Endothelial cell of umbilical vein (primary cell): ENCODE measurements at places on chromosomes 5 and 9. TPM values are rescaled to one million over a fixed set of nuclear protein-coding genes. Genes with fewer than 3 reads are reported as not detected.

The HSD17B3 gene
- not detected in 2 replicates for polyA plus RNA-seq

DNA sequence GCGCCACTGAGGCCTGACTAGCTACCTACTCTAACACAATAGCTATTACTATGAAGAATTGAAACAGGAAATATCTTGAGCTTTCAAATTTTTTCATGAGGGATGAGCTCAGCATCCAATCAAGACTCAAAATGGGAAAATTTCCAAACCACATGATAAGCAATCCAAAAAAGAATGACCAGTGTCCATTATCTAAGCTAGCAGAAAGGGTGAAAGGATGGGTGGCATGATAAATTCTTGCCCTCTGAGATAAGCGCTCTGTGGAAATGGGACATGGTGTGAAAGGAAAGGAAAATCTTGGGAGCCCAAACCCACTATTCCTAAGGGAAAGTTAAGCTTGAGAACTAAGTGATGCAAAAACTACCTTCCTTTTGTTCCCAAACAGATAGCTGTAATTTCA, 170.2 kb upstream of the NREP start:
- no peak for DNase-seq

The PCDHB3 gene
- 0.11 and 0.22 TPM in 2 replicates for polyA plus RNA-seq

The OR1J1 gene
- not detected in 2 replicates for polyA plus RNA-seq

The PIP5KL1 gene
- polyA plus RNA-seq, result 1.5 and 2.3 TPM in 2 replicates

DNA sequence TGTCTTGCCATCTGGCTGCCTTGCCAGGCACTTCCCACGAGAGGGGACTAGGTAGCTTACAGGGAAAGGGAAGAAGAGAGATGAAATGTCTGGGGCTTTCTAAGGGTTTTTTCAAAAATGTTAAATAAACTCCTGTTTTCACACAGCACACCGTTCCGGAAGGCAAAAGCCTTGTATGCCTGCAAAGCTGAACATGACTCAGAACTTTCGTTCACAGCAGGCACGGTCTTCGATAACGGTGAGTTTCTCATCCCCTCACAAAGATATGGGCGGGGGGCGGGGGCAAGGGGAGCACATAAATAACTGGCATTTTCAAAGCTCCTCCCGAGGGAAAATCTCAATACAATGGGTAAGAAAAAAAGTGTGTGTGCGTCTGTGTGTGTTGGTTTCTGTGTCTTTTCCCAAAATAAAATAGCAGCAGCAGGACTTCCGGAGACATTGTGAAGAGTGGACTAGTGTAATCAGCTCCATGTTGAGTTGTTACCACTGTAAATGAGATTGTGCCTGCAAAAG, 189.6 kb downstream of the NR3C1 start:
- peak; percentile 64 for DNase-seq

GRCh38 chr9:93096131-93096802, at the start of gene CARD19:
TSS of gene CARD19 (plus strand) at chr9:93096217. CDS start at chr9:93096346, 129 bp downstream.
- DNase-seq, result no peak

The PCDHB13 gene
- 0.57 and 0.64 TPM in 2 replicates for polyA plus RNA-seq

- DNase-seq, result no peak
Measured at GRCh38 chr5:28517691-28518090, 1479.3 kb upstream of the CDH9 start.

- no peak for DNase-seq
Measured at GRCh38 chr9:133256686-133257091, 18.3 kb downstream of the ABO start.

The PCDHGB2 gene
- polyA plus RNA-seq, result 1.1 TPM in 2 replicates

The SH3TC2 gene
- 0.81 and 0.91 TPM in 2 replicates for polyA plus RNA-seq

GRCh38 chr9:70412832-70413463, 1.5 kb downstream of the KLF9 start:
- peak; percentile 81 for DNase-seq

DNA sequence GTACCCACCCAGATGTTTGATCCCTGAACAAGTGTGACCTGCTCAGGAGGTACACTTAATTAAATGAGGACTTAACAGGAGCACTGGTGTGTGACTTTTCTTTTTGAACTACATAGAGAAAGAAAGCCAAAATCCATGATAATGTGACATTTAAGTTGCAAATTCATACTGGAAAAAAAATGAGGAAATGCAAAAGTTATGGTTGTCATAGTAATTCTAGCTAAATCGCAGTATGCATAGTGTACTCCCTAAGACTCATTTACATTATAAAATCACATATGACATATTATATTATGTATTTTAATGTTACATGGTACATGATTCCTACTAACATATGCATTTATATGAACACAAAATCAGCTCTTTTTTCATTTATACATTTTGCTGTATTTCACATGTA, 92.0 kb upstream of the PCSK5 start:
- DNase-seq, result no peak

GRCh38 chr9:135993765-135994500, 32.8 kb upstream of the UBAC1 start:
- no peak for DNase-seq

DNA sequence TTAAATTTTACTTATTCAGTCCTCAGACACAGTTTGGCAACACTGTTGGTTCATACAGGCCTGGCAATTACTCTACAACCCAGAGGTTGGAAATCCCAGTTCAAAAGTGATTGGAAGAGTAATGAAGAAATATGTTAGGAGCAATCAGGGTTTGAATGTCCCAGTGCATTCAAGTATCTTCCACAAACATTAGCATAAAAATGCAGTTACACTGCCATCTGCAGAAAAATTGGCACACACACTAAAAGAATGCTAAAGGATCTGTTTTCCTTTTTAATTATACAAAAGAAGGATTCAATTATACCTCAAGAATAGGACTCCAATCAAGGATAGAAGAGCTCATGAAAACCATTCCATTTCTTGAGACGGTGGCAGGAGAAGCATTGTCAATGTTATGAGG, 130.2 kb downstream of the DNAH5 start:
- no peak for DNase-seq

GRCh38 chr9:277601-278295, 63.1 kb downstream of the DOCK8 start:
- no peak for DNase-seq

GRCh38 chr5:31021181-31021624, 172.3 kb upstream of the CDH6 start:
- DNase-seq, result peak; percentile 5

DNA sequence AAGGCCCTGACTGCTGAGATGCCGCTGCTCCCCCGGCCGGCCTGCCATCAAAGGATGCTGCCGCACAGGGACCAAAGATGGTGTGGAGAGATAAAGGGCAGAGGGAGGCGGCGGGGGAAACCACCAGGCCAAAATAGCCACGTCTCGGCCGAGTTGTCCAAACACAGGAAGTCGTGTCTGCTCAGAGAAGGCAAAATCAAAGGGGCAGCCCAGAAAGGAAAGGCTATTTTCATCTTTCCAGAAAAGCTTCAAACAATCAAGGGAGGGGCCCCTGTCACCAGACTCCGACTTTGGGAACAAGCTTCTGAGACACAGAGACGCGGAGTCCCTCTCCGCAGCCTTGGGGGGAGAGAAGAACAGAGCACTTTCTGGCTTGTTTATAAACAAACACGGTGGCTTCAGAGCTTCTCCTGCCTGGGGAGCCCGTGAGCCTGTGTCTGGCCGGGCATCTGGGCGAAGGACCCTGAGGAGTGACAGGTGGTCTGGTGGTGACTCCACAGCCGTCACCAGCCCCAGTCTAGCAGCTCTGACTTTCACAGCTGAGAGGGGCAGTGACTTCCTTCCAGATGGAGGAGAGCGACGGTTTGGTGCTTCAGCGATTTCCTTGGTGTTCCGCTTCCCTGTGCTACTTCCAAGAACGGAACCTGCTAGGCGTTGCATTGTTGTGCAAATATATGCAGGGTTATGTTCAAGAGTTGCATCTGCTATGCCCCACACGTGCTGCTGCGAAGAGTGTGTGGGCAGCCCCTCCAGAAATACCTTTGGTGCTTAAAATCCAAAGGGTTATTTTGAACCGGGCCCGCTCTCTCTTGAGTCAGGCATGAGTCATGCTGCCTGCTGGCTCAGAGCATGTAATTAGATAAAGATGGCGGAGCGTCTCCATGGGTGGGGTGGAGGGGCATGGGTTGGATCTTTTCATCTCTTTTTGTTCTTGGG, 24.0 kb downstream of the ADAMTSL2 start:
- DNase-seq, result peak; percentile 26

DNA sequence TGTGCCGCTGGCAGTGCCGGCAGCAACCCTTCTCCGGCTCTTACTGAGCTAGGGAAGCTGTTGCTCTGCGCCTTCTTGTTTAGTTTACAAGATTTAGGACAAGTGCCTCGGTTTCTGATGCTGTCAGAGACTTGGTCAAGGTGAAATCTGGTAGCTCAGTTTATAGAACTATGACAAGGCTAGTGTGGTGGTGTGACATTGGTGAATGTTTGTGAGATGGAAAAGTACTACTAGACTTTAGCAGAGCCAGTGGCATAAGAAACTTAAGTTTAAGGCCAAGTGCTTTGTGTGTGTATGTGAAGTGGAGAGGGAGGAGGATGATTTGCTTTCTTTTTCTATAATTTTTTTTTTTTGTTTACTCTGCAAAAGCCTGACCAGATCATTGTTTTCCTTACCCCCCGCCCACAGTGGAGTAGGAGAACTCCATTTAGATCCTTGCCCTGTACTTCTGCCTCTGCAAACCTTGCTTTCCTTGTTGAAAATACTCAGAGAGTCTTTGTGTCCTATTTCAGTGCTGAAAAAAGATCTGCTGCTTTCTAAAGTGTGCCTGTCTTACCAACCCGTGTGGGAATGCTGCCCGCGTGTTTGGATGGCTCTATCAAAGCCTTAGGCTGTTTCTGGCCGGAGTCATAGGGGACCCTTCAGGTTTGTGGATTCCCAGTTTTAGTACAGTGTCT, 75.9 kb downstream of the TRIO start:
- no peak for DNase-seq

The FIBCD1 gene
- polyA plus RNA-seq, result 0.14 and 0.29 TPM in 2 replicates

DNA sequence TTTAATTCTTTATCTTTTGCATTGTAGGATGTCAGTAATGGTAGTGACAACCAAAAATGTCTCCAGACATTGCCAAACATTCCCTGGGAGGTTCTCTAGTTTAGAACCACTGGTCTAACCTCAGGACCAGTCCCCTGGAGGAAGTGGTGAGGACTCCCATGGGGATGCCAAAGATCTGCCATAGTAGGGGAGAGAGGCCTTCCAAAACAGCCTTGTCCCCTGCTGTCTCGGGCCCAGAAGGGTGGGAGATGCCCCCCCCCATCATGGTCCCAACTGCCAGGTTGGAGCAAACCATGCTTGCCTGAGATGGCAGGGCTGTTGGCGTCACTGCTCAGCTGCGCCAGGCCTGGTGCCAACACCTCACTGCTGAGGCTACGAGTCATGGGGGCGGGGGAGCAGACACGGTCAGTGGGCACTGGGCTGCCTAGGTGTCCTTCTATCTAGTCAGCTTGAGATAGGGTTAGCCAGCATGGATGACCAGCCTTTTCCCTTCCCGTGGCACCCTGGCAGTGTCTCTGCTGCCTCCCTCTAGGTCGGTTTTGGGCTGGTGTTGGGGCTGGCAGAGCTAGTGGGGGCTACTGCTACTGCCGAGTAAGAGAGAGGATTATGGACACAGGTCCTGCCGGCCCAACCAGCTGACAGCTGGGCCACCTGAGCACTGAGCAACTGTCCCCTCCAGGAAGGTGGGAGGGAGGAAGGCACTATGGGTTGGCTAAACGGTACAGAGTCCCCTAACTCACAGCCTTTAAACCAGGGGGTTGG, 8.3 kb upstream of the CXXC5 start:
- no peak for DNase-seq

GRCh38 chr5:116989995-116990394, 415.4 kb upstream of the SEMA6A start:
- no peak for DNase-seq

The RASGRF2 gene
- polyA plus RNA-seq, result 0.41 and 0.53 TPM in 2 replicates

DNA sequence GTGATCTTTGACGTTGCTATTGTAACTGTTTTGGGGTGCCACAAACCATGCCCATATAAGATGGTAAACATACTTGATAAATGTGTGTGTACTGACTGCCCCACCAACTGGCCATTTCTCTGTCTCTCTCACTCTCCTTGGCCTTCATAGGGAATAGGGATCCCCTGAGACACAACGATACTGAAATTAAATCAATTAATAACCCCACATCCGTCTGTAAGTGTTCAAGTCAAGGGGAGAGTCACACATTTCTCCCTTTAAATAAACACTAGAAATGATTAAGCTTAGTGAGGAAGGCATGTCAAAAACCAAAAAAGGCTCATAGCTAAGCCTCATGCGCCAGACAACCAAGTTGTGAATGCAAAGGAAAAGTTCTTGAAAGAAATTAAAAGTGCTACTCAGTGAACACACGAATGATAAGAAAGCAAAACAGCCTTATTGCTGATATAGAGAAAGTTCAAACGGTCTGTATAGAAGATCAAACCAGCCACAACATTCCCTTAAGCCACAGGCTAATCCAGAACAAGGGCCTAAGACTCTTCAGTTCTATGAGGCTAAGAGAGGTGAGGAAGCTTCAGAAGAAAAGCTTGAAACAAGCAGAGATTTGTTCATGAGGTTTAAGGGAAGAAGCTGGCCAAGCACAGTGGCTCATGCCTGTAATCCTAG, 111.1 kb downstream of the UGCG start:
- no peak for DNase-seq

The CDH6 gene
- 0.06 and 0.10 TPM in 2 replicates for polyA plus RNA-seq

- no peak for DNase-seq
Measured at GRCh38 chr9:109277451-109277850, 43.4 kb downstream of the EPB41L4B start.

GRCh38 chr5:67827541-67827940, 388.0 kb upstream of the PIK3R1 start:
- DNase-seq, result no peak

DNA sequence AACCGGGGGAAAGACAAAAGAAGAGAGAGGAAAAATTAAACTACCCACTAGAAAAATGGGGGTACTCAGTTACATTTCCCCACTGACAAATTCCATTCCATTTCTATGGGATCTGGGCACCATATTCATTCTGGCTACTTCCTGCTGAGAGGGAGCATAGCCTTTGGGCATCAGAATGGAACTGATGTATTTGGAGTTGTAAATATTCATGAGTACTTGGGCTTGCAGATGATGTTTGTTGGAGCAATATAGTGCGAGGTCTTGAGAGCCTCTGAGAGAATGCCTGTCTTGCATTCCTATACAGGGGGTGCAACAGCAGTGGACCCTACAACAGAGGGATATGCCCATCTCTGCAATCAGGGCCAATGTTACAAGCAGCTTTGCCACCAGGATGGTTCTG, 16.7 kb downstream of the GMCL2 start:
- no peak for DNase-seq

- DNase-seq, result peak; percentile 21
Measured at GRCh38 chr5:171647904-171648260, 137.7 kb upstream of the SMIM23 start.

- DNase-seq, result no peak
Measured at GRCh38 chr9:126565336-126566128, 48.2 kb upstream of the LMX1B start.

The TMEM171 gene
- polyA plus RNA-seq, result 9.1 and 11.7 TPM in 2 replicates

The S100Z gene
- not detected in 2 replicates for polyA plus RNA-seq

DNA sequence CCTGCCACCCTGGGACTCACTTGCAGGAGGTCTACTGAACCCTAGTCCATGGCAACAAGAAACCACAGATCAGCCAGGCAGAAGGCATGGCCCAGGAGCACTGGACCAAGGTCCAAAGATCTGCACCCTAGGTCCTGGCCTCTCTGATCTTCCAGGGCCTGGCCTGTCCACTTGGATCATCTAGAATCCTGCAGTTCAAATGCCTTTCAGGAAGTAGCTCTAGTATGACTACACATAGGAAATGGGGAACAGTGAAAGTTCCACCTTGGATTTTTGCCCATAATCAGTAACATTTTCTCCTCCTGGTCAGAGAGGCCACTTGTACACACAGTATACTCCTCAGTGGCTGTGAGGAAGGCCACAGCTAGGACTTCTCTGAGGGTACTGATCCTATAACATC, 11.5 kb downstream of the ANXA6 start:
- peak; percentile 31 for DNase-seq

- DNase-seq, result peak; percentile 50
Measured at GRCh38 chr5:69497006-69497520, 4.5 kb downstream of the OCLN start.

The BTNL8 gene
- polyA plus RNA-seq, result not detected in 2 replicates

The MARCOL gene
- polyA plus RNA-seq, result not detected in 2 replicates

The FXN gene
- 13.0 and 18.2 TPM in 2 replicates for polyA plus RNA-seq
